ENCODE measurements at places on chromosomes 1 and 21. TPM values are rescaled to one million over a fixed set of nuclear protein-coding genes. Genes with fewer than 3 reads are reported as not detected.

Gene FH
- total RNA-seq = 10.4 TPM

Gene SLC37A1
- total RNA-seq = 23.8 TPM

DNA sequence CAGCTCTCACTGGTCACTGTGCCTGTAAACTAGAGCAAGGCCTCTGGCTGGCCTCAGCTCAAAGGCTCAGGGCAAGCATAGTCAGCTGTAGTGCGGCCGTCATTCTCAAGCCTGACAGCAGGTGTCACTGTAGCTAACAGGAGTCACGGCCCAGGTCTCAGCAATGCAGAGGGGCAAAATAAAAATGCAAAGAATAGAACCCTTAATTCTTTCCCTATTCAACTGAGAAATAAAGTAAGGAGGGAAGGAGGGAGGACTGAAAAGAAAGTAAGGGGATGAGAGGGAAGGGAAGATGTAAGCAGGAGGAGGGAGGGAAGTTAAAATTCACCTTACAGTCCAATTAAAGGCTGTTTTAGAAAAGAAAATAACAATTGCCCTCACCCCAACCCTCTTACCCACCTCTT is 106.1 kb downstream of the KIAA0319L start:
- H3K27ac ChIP-seq = peak overlapping the region; percentile 81
- H3K36me3 ChIP-seq = peaks cover 74% of the 10 kb centered on the region
- H3K27me3 ChIP-seq = no peaks in the 10 kb centered on the region
- H3K4me1 ChIP-seq = peaks cover 79% of the 10 kb centered on the region
- no peak overlapping the region for H3K4me3 ChIP-seq
- peak; percentile 87 for DNase-seq

Gene SAMD13
- total RNA-seq = not detected

Gene ITLN1
- 1.2 TPM for total RNA-seq

DNA sequence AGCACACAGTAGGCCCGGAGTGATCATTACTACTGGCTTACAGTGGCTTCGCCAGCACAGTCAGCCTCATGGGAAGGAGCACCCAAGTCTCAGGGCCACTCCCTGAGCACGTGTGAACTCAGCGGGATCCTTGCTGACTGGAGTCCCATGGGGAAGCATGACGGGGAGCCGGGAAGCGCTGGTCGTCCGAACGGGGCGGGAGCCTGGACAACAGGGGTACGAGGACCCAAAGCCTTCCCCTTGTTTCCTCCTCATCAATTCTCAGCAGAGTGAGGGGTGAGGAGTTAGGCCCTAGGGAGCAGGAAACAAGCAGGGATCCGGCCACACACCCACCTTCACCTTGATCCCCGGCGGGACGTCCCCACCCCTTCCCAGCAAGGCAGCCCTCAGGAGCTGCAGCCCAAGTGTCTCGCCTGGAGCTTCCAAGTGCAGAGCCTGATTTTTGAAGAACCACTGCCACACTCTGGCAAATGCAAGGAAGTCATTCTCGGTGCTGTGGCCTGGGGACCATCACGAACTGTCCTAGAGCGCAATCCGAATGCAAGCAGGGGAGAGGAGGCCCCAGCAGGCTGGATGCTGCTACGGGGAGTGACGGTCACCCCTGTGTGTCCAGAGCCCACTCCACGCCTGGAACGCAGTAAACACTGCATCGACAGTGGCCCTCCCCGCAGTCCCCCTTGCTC is 35.5 kb downstream of the TOMM20 start:
- peaks cover 16% of the 10 kb centered on the region for H3K4me1 ChIP-seq
- no peak overlapping the region for H3K27ac ChIP-seq
- peak overlapping the region; percentile 38 for H3K4me3 ChIP-seq
- H3K36me3 ChIP-seq = no peaks in the 10 kb centered on the region
- no peaks in the 10 kb centered on the region for H3K27me3 ChIP-seq

DNA sequence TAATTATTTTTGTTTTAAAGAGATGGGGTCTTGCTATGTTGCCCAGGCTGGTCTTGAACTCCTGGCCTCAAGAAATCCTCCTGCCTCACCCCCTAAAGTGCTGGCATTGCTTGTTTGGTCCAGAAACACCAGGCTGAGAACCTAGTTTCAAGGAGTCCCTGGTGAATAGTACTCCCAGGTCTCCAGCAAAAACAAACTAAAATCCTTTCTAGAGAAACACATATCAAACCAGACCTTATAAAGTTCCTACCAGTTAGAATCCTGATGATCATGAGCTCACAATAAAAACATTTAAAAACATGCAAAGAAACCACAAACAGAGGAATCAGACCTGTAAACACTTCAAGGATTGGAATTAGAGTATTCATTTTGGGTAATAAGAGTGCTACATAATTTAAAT is 34.4 kb upstream of the PADI1 start:
- H3K4me3 ChIP-seq = no peak overlapping the region
- no peaks in the 10 kb centered on the region for H3K36me3 ChIP-seq
- no peak overlapping the region for H3K27ac ChIP-seq
- DNase-seq = no peak
- H3K27me3 ChIP-seq = no peaks in the 10 kb centered on the region
- no peaks in the 10 kb centered on the region for H3K4me1 ChIP-seq

- H3K36me3 ChIP-seq = no peaks in the 10 kb centered on the region
- H3K4me1 ChIP-seq = no peaks in the 10 kb centered on the region
- DNase-seq = peak; percentile 71
- H3K27ac ChIP-seq = no peak overlapping the region
- no peaks in the 10 kb centered on the region for H3K27me3 ChIP-seq
Measured at GRCh38 chr1:89873770-89874169, 52.9 kb downstream of the LRRC8D start.

Gene CRABP2
- 0.72 TPM for total RNA-seq

Gene FAM177B
- 39.7 TPM for total RNA-seq

Measured in stomach (tissue), 19 donors.